ENCODE measurements at places on chromosomes 6 and 20.

GRCh38 chr6:101716387-101716786, 322.9 kb downstream of the GRIK2 start:
- DNase-seq = no peak

- no peak for DNase-seq
These were observed 42.6 kb upstream of the IFNGR1 start for GRCh38 chr6:137261761-137262160.

DNA sequence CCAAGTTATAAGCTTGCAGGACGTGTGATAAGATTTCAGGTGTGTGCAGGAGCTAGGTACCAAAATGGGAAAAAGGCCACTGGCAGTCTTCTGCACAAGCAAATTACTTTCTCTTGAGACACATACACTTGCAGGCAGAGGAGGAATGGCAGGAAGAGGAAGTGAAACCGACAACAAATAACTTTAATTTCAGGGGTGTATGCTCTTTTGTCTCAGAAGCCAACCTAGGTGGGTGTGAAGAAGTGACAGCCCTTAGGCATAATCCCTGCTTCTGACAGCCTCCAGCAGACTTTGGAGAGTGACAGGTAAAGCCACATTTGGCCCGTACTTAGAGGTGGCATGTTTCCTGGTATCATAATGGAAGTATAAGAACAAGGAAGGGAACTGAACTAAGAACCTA, 118.8 kb upstream of the TRAF3IP2 start:
- no peak for DNase-seq

- no peak for DNase-seq
These were observed 23.1 kb upstream of the FBXO9 start for GRCh38 chr6:53042112-53042511.

DNA sequence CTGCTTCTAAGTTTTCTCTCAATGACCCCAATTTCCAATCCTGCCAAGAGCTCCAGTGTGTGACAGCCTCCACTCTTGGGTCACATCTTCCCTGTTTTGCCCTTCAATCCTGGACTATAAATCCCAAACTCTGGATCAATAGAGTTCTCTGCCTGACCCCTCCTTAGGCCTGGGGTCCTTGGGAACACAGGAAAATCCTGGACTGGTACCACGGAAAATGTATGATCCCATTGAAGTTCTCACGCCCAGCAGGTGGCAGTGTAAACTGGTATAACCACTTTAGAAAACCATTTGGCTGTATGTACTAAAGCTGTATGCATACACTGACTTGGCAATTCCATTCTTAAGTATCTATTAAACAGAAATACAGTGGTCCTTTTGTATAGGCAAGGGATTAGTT, 98.0 kb downstream of the SNAP25 start:
- DNase-seq = no peak

GRCh38 chr20:33009214-33010132, 2.0 kb downstream of the BPIFB2 start:
- no peak for DNase-seq
